ENCODE measurements at places on chromosomes 1 and 21.

DNA sequence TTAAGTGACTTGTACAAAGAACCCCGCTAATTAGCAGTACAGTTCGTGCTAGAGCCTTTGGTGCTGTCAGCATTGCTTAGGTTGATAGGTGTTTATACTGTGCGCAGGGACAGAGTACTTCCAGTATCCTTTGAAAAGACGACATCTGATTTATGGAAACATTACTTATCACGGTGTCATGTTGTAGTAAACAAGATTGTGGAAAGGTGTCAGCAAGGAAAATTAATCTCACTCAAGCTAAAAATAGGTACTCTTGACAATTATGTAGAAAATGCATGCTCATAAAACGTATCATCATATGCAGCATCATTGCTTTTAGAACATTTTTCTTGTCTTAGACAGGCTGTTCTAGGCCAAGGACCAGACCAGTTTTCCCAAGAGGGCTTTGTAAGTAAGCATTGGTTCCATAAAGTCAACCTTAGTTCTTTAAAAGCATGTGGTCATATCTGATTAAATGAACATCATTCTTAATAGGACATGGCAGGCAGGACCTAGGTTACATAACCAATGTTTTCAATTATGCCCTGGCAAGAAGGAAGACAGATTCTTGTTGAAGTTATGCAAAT, 33.0 kb downstream of the SH3BGR start:
- DNase-seq: peak; percentile 1

GRCh38 chr1:176110203-176110602, 96.9 kb downstream of the COP1 start:
- no peak for DNase-seq

DNA sequence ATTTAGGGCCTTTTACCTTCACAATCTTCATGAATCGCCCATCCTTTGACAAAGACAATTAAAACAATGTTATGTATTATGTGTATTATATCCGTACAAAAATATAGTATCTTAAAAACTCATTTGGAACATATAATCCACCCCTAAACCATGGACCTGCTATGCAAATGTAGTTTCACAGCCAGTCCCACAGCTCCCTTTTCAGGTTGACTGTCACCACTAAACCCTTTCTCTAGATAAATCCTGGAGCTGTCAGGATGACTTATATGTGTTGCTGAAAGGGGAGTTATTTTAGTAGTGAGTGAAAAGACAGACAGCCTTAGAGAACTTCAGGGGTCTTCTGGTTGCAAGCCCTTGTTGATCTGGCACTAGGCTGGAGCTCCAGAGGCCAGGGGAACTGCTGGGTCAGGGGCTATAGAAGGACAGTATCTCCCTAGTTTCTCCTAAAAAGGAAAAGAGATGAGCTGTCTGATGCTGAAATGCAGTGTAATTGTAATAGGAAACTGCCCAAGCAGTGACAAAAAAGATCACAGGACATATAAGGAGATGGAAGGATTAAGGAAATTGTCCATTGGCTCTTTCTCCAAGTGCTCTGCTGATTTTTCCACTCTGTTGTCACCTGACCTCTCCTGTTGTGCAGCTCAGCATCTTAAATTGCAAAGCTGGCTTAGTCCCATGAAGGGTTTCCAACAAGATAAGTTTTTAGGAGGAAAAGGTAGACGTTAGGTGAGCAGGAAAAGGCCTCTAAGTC, 127.7 kb downstream of the S1PR1 start:
- no peak for DNase-seq

- DNase-seq: peak; percentile 42
Measured at GRCh38 chr1:217311766-217312165, 319.1 kb downstream of the GPATCH2 start.

DNA sequence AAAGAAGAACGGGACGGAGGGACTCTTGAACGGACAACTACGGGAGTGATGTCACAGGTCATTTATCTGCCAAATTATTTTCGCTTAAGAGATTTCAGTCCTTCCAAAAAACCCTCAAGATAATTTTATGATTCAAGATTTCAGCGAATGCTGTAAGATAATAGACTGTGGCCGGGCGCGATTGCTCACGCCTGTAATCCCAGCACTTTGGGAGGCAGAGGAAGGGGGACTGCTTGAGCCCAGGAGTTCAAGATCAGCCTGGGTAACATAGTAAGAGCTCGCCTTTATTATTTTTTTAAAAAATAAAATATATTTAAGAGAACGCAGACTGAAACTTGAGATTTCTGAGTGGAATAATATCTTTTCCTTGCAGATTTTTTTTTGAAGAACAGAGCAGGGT, 609 bp downstream of the RWDD2B start:
- DNase-seq: peak; percentile 18

Measured in LHCN-M2 (cell line).